ENCODE measurements at places on chromosomes 5 and 9.
A peak's percentile ranks its signal among the peaks of the same experiment; 100 is the strongest.

GRCh38 chr5:107248066-107248695, 422.6 kb downstream of the EFNA5 start:
- H3K4me1 ChIP-seq = peaks cover 10% of the 10 kb centered on the region
- peaks cover 2% of the 10 kb centered on the region for H3K27me3 ChIP-seq
- DNase-seq = peak; percentile 65
- H3K4me3 ChIP-seq = no peak overlapping the region
- peak overlapping the region; percentile 32 for H3K27ac ChIP-seq
- H3K36me3 ChIP-seq = no peaks in the 10 kb centered on the region

- H3K36me3 ChIP-seq = no peaks in the 10 kb centered on the region
- no peak overlapping the region for H3K27ac ChIP-seq
- no peak overlapping the region for H3K4me3 ChIP-seq
- H3K27me3 ChIP-seq = peaks cover 12% of the 10 kb centered on the region
- H3K4me1 ChIP-seq = peaks cover 30% of the 10 kb centered on the region
Observed at GRCh38 chr9:121732886-121733285, 81.5 kb downstream of the DAB2IP start.

GRCh38 chr5:55911784-55912653, 60.9 kb downstream of the IL31RA start:
- H3K27me3 ChIP-seq = peaks cover 4% of the 10 kb centered on the region
- H3K4me3 ChIP-seq = no peak overlapping the region
- no peak for DNase-seq
- no peak overlapping the region for H3K27ac ChIP-seq
- no peaks in the 10 kb centered on the region for H3K4me1 ChIP-seq

DNA sequence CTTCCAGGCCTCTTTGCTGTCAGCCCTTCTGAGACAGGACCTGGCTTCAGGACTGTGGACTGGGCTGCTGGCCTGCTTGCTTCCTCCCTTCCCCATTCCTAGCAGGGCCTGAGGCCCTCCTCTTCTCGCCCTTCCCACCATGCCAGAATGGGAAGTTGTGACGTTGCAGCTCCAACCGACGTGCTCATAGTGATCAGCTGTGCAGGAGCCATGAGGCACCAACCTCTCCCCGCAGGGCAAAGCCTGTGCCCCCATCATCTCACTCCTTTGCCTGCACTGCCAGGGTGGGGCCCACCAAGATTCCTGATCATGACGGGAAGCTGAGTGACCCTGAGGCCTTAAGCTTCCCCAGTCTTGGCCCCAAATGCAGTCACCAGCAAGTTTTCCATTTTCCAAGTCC, 45.1 kb upstream of the GARNL3 start:
- peaks cover 3% of the 10 kb centered on the region for H3K27me3 ChIP-seq
- no peak overlapping the region for H3K27ac ChIP-seq
- peak; percentile 15 for DNase-seq
- no peak overlapping the region for H3K4me3 ChIP-seq
- peaks cover 6% of the 10 kb centered on the region for H3K4me1 ChIP-seq

DNA sequence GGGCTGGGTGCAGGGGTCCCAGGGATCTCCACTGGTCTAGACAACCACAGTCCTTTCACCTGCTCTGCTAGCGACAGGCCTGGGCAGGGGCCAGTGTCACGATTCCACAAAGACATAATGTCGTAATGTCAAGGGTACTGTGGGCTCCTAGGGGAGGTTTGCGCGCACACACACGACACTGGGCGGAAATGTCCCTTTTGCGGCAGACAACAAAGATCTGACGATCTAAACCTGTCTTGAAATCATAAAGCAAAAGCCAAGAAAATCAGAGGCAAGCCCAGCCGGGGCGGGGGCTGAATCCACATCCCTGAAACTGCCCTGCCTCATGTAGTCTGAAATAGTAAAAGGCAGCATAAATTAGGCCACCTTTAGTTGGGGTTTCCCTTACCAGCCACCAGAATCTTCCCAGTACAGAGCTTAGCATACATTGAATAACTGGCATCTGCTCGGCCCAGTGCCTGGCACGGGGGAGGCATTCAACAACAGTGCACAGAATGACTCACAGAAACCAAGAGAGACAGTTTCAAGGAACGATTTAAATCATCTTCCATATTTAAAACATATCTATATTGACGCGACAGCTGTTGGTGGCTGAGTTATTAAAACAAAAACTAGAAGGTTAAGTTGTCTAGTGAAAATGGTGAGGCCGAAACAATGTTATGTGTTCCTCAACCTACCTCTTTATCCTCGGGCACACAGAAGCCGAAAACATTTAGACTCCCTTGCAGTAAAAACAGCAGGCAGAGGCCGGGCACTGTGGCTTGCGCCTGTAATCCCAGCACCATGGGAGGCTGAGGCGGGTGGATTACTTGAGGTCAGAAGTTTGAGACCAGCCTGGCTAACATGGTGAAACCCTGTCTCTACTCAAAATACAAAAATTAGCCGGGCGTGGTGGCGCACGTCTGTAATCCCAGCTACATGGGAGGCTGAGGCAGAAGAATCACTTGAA, 151.0 kb downstream of the MYO10 start:
- no peaks in the 10 kb centered on the region for H3K4me1 ChIP-seq
- H3K36me3 ChIP-seq = no peaks in the 10 kb centered on the region
- no peak for DNase-seq
- H3K27ac ChIP-seq = no peak overlapping the region
- H3K4me3 ChIP-seq = no peak overlapping the region

DNA sequence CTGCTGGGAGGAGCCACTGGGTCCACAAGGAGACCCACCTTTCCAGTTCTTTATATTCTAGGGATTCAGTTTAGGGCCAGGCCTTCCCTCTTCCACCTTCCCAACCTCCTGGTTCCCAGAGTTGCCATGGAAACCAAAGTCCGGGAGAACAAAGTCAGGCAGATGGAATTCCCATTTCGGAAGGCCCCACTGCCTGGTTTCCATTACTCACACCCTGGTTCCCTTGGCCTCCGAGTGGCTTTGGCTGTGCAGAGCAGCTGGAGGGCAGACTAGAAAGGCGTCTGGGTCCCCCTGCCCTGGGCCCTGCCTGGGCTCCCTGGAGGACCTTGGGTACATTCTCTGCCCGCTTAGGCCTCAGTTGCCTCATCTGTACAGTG, 136.1 kb downstream of the RGS3 start:
- no peaks in the 10 kb centered on the region for H3K36me3 ChIP-seq
- no peaks in the 10 kb centered on the region for H3K27me3 ChIP-seq
- no peak overlapping the region for H3K27ac ChIP-seq
- no peak overlapping the region for H3K4me3 ChIP-seq
- H3K4me1 ChIP-seq = peaks cover 12% of the 10 kb centered on the region
- DNase-seq = no peak

DNA sequence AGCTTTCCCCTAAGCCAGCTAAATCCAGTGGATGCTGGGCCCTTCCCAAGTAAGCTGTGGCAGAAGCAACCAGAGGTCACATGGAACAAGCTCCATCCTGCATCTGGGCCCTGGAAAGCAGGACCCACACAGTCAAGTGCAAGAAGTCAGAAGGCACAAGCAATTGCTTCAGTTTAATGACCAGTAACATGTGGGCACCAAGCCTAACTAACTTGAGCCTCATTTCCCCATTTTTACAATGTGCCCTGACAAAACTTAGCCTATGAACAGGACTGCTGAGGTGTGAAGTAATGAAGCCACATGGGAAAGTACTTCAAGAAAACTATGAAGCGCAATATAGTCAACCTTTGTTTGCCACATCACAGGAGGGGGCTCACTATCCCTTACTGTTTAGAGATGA, 90.5 kb downstream of the TLE1 start:
- no peaks in the 10 kb centered on the region for H3K36me3 ChIP-seq
- H3K27me3 ChIP-seq = no peaks in the 10 kb centered on the region
- H3K27ac ChIP-seq = peak overlapping the region; percentile 61
- no peak for DNase-seq
- H3K4me3 ChIP-seq = no peak overlapping the region

GRCh38 chr5:109692852-109693251, 3.1 kb downstream of the MAN2A1 start:
- H3K27me3 ChIP-seq = no peaks in the 10 kb centered on the region
- H3K4me3 ChIP-seq = peak overlapping the region; percentile 16
- peaks cover 71% of the 10 kb centered on the region for H3K4me1 ChIP-seq
- DNase-seq = no peak
- no peak overlapping the region for H3K27ac ChIP-seq

DNA sequence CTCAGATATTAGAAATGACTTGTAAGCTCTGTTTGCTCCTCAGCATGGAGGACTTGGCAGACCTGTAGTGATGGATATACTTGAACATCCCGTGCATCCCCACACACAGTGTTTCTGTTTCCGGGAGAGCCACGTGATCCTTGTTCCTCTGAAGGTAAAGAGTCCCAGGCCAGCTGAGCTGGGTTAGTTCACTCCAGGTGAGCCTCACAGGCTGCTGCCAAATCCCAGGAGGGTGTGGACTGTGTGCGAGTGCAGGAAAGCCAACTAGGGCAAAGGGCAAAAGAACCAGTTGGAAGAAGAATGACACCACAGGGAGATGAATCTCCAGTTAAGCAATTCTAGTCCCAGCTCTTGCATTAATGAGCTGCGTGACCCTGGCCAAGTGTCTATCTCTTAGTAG, 10.4 kb upstream of the TOMM5 start:
- no peak overlapping the region for H3K4me3 ChIP-seq
- no peaks in the 10 kb centered on the region for H3K36me3 ChIP-seq
- peaks cover 35% of the 10 kb centered on the region for H3K27me3 ChIP-seq
- no peak overlapping the region for H3K27ac ChIP-seq
- no peak for DNase-seq

DNA sequence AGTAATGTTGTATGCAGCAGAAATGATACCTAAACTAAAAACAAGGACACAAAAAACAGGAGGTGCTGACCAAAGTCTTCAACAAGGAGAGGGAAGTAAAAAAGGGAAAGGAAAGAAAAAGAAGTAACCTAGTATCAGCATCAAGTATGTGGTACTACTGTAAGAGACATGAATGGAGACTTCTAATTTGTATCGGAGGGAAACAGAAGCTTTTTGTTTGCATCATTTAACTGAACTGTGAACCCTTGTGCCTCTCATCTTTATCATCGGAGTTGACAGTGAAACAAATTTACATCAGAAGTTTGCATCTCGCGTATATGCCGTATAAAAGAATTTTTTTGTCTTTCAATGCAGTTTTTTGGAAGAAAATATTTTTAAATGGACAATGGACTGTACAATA, 6.3 kb downstream of the SRP19 start:
- H3K27me3 ChIP-seq = no peaks in the 10 kb centered on the region
- peaks cover 30% of the 10 kb centered on the region for H3K36me3 ChIP-seq
- H3K27ac ChIP-seq = peak overlapping the region; percentile 56
- H3K4me3 ChIP-seq = no peak overlapping the region

DNA sequence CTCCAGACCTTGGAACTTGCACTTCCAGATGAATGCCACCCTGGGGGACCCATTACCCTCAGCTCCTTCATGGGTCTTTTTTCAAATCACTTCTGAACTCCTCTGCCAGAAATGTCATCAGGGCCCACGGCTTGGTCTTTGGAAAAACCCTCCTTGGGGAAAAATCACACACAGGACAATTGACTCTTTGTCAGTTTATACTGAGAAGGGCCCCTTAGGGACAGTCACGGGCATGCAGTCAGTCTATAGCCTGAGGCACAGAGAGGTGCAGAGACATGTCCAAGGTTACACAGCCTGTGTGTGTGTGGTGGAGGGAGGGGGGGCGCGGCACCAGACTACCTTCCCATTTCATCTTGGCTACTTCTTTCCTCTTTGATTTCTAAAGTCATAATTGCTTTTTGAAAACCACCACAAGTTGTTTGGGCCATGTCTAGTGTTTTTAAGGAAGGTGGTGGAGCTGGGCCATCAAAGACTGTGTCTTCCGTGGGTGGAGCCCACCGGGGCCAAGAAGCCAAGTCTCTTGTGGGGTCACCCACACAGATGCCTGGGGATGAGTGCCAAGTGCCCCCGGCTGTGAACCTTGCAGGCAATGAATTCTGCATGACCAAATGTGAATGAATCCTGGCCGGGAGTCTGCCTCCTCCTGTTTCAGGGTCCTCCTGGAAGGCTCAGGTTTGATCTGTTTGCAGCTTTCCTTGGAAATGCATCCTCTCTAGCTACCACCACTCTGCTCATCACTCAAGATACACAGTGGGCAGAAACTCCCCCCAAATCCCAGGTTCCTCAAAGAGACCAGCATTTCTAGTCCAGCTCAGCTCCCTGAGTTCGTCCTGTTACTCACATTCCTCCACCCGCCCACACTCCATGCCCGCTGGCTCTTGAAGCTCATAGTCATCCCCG, 200.1 kb upstream of the TBC1D2 start:
- H3K27ac ChIP-seq = no peak overlapping the region
- H3K36me3 ChIP-seq = peaks cover 14% of the 10 kb centered on the region
- H3K27me3 ChIP-seq = peaks cover 15% of the 10 kb centered on the region
- DNase-seq = no peak
- H3K4me3 ChIP-seq = no peak overlapping the region

GRCh38 chr9:16866587-16866986, 3.9 kb downstream of the BNC2 start:
- peaks cover 6% of the 10 kb centered on the region for H3K4me1 ChIP-seq
- no peaks in the 10 kb centered on the region for H3K36me3 ChIP-seq
- H3K4me3 ChIP-seq = no peak overlapping the region
- no peak overlapping the region for H3K27ac ChIP-seq
- no peak for DNase-seq
- H3K27me3 ChIP-seq = no peaks in the 10 kb centered on the region

GRCh38 chr9:37066139-37066725, 32.2 kb upstream of the PAX5 start:
- no peaks in the 10 kb centered on the region for H3K36me3 ChIP-seq
- peaks cover 2% of the 10 kb centered on the region for H3K4me1 ChIP-seq
- H3K4me3 ChIP-seq = no peak overlapping the region
- no peak for DNase-seq

- H3K27ac ChIP-seq = no peak overlapping the region
- H3K4me3 ChIP-seq = peak overlapping the region; percentile 74
- no peak for DNase-seq
- H3K36me3 ChIP-seq = no peaks in the 10 kb centered on the region
- no peaks in the 10 kb centered on the region for H3K27me3 ChIP-seq
Observed at GRCh38 chr9:129459547-129460322, 161.2 kb downstream of the C9orf50 start.

DNA sequence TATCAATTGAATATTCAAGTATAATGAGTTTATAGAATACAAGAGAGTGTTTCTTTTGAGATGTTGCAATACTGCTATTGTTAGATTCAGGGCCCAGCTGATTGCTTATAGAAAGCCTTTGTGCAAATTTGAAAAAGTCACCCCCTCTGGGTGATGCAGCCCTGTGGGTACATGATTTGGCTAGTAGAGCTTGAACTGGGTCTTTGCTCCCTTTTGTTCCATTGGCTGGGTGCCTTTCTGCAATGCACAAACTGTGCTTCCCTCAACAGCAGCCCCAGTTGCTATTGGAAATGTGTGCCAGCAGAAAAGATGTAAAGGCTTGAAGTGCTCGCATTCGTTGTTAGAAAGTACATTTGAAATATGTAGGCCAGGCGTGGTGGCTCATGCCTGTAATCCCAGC, 61.8 kb upstream of the CEMIP2 start:
- no peaks in the 10 kb centered on the region for H3K27me3 ChIP-seq
- no peak for DNase-seq
- H3K4me1 ChIP-seq = no peaks in the 10 kb centered on the region
- no peaks in the 10 kb centered on the region for H3K36me3 ChIP-seq

GRCh38 chr9:111904026-111904425, 7.4 kb downstream of the UGCG start:
- DNase-seq = no peak
- H3K36me3 ChIP-seq = no peaks in the 10 kb centered on the region
- H3K27me3 ChIP-seq = no peaks in the 10 kb centered on the region
- H3K27ac ChIP-seq = no peak overlapping the region
- H3K4me3 ChIP-seq = no peak overlapping the region
- peaks cover 32% of the 10 kb centered on the region for H3K4me1 ChIP-seq

- no peaks in the 10 kb centered on the region for H3K4me1 ChIP-seq
- no peak overlapping the region for H3K27ac ChIP-seq
- DNase-seq = no peak
Observed at GRCh38 chr5:64827703-64828102, 59.0 kb downstream of the CWC27 start.

GRCh38 chr5:37598733-37599132, 219.6 kb downstream of the WDR70 start:
- peaks cover 23% of the 10 kb centered on the region for H3K36me3 ChIP-seq
- no peak overlapping the region for H3K27ac ChIP-seq
- no peak overlapping the region for H3K4me3 ChIP-seq

Data from natural killer cell treated with Interleukin-12 subunit alpha and Interleukin-12 subunit beta and Interleukin-15 and Interleukin-18, amount 100 ng/mL, for 72 hours (primary cell).